MV-4-11 (cell line): ENCODE measurements at places on chromosomes 13 and 19.
A peak's percentile ranks its signal among the peaks of the same experiment; 100 is the strongest.

DNA sequence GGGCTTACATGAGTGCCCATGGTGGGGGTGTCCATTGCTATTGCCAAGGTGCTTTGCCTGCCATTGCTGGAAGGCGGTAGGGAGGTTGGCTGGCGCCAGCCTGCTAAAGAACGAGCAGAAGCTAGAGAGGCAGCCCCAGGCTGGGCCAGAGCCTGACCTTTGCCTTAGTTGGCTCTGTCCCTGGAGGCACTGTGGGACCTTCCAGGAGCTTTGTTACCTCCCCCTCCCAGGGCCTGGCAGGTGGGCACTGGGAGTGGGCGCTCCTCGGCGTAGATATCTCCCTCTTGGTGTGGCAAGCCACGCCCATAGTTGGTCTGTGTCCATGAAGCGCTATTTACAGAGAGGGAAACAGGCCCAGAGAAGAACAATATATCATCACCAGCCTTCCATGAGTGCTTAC lies 2.3 kb upstream of the SLC25A42 start:
- no peak for DNase-seq

DNA sequence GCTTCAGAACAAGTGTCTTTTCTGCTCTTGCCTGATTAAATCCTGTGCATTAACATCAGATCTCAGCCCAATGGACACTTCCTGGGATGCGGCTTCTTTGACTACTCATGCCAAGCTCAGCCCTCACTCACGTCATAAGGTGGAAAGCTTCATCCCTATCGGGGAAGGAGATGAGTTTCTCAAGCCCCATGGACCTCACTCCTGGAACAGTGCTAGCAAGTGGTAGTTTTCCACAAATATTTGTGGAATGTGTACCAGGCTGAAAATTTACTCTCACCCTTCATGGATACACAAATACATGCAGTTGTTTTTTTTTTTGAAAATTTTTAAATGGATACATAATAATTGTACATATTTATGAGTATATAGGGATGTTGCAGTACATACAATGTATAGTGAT lies 34.6 kb upstream of the FARP1 start:
- DNase-seq: no peak

GRCh38 chr13:74138241-74138640 lies 4.0 kb upstream of the KLF12 start:
- DNase-seq: no peak

DNA sequence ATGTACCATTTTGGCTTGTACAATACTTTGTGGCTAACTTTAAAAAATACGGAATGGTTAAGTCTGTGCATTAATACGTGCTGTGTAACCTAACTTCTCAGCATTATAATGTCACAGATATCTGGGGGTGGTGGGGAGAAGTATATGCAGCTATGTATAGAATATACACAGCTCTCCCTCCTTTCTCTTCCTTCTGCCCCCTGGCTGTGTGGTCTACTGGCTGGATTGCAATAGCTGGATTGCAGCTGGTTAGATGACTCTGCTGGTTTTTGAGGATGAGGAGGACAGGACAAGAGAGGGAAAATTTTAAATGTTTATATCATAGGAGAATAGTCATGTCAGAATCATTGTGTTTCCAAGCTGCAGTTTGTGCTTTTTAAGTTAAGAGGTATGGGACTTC lies 9.7 kb downstream of the RNASEH2B start:
- peak; percentile 73 for DNase-seq

- no peak for DNase-seq
These were observed 312.4 kb downstream of the ZNF536 start for GRCh38 chr19:30684613-30685012.

DNA sequence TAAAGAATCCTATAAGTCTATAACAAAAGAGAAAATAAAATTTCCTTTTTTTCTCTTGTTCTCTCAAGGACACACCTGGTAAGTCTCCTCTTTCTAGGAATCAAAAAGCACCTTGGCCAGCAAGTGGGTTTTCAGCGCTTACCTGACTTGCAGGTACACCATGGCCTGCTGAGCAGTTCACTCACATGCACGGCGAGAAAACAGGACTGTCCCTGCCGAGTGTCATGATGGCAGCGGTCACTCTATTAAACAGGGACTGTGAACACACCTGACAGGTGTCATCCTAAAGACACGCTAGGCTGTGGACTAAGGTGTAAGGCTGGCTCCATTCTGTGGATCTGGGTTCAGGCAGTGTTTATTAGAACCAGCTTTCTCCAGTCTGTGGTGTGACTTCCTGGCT lies 170.2 kb downstream of the TEX29 start:
- no peak for DNase-seq

- DNase-seq: no peak
These were observed 132.8 kb upstream of the SPRY2 start for GRCh38 chr13:80473695-80474094.

- DNase-seq: no peak
These were observed 5.3 kb upstream of the ZNF497 start for GRCh38 chr19:58367698-58368454.

- DNase-seq: no peak
These were observed 1192.2 kb downstream of the EFNB2 start for GRCh38 chr13:105343134-105343806.

DNA sequence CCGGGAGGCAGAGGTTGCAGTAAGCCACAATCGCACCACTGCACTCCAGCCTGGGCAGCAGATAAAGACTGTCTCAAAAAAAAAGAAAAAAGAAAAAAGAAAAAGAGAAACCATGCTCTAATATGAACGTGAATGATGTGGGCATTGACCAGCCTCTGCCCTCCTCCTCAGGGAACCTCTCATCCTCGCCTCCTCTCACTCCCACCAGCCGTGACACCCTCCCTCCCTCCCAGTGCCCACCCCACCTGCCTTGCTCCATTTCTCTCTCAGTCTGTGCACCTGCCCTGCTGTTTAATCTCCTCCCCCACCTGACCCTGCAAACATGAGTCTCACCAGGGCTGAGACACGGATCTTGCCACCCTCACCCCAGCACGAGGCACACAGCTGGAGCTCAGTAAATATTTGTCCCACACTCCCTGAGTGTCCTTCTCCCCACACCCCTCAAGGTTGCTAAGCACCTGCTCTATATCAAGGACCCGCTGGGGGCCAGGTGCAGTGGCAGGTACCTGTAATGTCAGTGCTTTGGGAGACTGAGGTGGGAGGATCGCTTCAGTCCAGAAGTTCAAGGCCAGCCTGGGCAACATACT lies 7.5 kb upstream of the BCAT2 start:
- DNase-seq: no peak

- no peak for DNase-seq
These were observed 215.4 kb upstream of the IRS2 start for GRCh38 chr13:110001670-110002275.

DNA sequence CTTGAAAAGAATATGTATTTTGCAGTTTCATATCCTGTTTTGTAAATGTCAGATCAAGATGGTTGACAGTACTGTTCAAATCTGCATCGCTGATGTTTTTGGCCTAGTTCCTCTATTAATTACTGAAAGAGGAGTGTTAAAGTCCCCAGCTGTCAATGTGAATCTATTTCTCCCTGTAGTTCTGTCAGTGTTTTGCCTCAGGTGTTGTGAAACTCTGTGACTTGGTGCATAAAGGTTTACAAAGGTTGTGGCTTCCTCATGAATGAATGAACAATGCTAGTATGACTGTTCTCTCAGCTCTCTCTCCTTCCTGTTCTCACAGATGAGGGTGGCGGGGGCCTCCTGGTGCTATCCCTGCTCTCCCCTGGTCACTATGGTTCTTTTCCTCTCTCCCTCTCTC lies 142.4 kb downstream of the MYCBP2 start:
- peak; percentile 77 for DNase-seq

DNA sequence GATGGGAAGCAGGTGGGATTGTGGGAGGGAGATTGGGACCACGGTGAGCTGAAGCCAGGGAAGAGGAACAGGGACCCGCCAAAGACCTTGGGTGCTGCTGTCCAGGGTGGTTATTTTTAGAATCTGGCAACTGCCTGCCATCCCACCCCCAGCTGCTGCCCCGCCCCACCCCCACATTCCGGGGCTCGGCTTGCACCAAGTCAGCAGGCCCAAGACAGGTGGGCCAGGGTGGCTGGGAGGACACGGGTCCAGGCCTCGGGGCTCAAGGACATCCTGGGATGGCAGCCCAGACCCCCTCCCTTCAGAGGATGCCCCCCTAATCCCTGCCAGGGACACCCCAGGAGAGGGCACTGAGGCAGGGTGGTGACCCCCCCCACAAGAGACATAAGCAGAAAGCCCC lies 827 bp downstream of the CKM start:
- no peak for DNase-seq

DNA sequence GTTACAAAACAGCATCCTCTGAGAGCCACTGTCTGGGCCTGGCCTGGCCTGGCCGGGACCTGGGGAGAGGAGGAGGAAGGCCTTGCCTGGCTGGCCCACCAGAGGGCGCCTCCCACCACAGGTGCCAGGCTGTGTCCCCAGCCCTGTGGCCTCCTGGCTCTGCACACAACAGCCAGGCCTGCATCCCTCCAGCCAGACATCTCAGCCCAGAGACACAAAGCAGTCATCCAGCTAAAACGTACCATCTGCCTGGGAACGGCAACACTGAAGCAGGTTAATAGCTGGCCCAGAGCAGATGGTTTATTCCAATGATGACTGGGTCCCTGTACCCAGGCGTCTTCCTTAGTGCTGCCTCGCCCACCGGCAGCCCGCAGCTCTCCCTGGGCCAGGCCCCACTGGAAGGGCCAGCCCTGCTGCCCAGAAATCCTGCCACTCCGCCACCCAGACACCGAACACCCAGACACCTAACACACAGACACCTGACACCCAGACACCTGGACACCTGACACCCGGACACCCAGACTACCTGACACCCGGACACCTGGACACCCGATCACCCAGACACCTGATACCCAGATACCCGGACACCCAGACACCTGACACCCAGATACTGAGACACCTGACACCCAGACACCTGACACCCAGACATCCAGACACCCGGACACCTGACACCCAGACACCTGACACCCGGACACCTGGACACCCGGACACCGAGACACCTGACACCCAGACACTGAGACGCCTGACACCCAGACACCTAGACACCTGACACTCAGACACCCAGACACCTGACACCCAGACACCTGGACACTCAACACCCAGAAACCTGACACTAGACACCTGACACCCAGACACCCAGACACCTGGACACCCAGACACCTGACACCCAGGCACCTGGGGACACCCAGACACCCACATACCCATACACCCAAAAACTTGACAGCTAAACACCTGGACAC lies 20.1 kb downstream of the C19orf12 start:
- DNase-seq: peak; percentile 89

DNA sequence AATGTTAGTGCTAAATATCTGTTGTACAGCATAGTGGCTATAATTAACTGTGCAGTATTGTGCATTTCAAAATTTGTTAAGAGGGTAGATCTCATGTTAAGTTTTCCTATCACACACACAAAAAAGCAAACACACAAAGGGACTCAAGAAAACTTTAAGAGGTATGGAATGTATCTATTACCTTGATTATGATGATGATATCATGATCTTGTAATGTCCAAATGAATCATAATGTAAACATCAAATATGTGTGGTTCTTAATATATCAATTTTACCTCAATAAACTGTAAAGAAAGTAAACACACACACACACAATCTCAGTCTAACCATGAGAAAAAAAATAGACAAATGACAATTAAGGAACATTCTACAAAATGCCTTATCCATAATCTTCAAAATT lies 934.6 kb downstream of the SLITRK1 start:
- DNase-seq: no peak

- no peak for DNase-seq
These were observed 165.3 kb downstream of the LMO7 start for GRCh38 chr13:75801388-75801945.

GRCh38 chr19:4811328-4812131 lies 20.0 kb downstream of the TICAM1 start:
- DNase-seq: peak; percentile 70

- no peak for DNase-seq
These were observed 818 bp upstream of the SLITRK1 start for GRCh38 chr13:83883061-83883523.

- DNase-seq: no peak
These were observed 208.7 kb downstream of the LACC1 start for GRCh38 chr13:44088411-44088810.

- peak; percentile 100 for DNase-seq
These were observed 4.2 kb upstream of the LRRC25 start for GRCh38 chr19:18401580-18402112.

- no peak for DNase-seq
These were observed 2.8 kb upstream of the MKNK2 start for GRCh38 chr19:2053601-2054389.

DNA sequence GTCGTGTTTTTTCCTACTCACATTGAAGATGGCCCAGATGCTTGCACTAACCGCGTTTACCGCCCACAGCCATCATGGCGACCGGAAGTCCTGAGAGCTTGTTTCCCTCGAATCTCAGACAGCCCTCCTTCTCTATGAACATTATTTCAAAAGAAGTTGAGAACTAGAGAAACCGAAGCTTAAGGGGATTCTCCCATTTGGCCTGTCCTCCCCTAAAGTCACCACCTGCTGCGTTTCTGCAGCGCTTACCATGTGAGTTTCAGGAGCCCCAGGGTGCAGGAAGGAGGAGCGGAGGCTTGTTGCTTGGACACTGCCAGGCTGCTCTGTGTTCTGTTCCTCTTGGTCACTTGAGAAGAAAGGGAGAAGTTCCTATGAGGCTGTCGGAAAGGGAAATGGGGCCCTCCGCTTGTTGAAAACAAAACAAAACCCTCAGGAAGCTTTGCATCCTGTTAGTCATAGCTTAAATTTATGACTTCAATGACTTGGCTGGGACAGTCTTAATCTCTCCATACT lies 6.2 kb downstream of the CARD8 start:
- peak; percentile 98 for DNase-seq

- DNase-seq: no peak
These were observed 44.3 kb downstream of the MCF2L start for GRCh38 chr13:113013303-113013702.

DNA sequence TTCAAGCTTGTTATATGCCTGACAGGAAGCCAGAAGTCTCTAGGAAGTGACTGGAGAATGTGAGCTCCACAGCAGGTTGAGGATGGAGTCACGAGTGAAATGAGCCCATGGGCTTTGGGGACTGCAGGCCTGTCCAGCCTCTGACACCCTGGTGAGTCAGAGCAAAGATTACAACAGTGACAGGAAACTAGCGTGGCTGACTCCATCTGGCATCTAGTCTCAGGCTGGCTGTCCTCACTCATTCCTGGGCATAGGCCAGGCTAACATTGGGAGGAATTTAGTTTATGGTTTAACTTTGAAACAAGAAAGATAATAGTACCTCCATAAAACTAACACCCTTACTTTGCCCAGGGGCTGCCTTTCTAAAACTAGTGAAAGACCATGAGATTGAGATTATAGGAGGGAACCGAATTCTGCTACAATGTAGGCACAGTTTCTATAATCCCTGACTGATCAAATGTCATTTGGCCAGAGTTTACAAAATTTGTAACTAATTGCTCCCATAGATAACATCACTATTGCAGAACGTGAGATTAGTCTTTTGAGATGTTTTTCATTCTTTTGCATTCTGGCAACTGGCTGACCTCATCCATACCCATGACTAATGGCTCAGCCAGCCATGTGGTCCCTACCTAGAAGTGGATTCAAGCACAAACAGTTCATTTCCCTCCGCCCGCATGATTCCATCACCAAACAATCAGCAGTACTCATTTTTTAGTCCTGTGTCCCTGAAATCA lies 28.4 kb downstream of the PSG1 start:
- DNase-seq: peak; percentile 20
